ENCODE measurements at places on chromosomes 7 and 10. TPM values are rescaled to one million over a fixed set of nuclear protein-coding genes. Genes with fewer than 3 reads are reported as not detected.

HOXA6 gene
- not detected for total RNA-seq

ARHGEF35 gene
- 0.92 TPM for total RNA-seq

CC2D2B gene
- 4.7 TPM for total RNA-seq

LIMK1 gene
- 109 TPM for total RNA-seq

FKBP6 gene
- not detected for total RNA-seq

UBN2 gene
- 44.3 TPM for total RNA-seq

RARRES2 gene
- total RNA-seq, result 17.6 TPM

IKZF1 gene
- total RNA-seq, result 2.8 TPM

PFKFB3 gene
- total RNA-seq, result 95.8 TPM

MOGAT3 gene
- total RNA-seq, result 0.69 TPM

LEP gene
- total RNA-seq, result not detected

IL2RA gene
- not detected for total RNA-seq

ANKRD30A gene
- total RNA-seq, result 0.22 TPM

VIPR2 gene
- total RNA-seq, result 7.2 TPM

PON1 gene
- not detected for total RNA-seq

R3HCC1L gene
- 12.6 TPM for total RNA-seq

VPS37D gene
- total RNA-seq, result 8.8 TPM

TAC1 gene
- 6.5 TPM for total RNA-seq

ZNF804B gene
- 1.3 TPM for total RNA-seq

PRKAR2B gene
- 66.9 TPM for total RNA-seq

HYAL4 gene
- not detected for total RNA-seq

MYH16 gene
- not detected for total RNA-seq

NXPH1 gene
- 8.7 TPM for total RNA-seq

WDR86 gene
- total RNA-seq, result 8.5 TPM

HABP2 gene
- total RNA-seq, result 3.4 TPM

NAT16 gene
- total RNA-seq, result 0.31 TPM

RSPH10B2 gene
- total RNA-seq, result 0.20 TPM

OR2A1 gene
- total RNA-seq, result not detected

TAF3 gene
- total RNA-seq, result 12.2 TPM

ATOH7 gene
- not detected for total RNA-seq

SLC26A5 gene
- not detected for total RNA-seq

SEMA3E gene
- 19.8 TPM for total RNA-seq

HMX3 gene
- total RNA-seq, result not detected

GJD4 gene
- total RNA-seq, result 1.3 TPM

AKR1B15 gene
- not detected for total RNA-seq

UNCX gene
- not detected for total RNA-seq

CYP3A4 gene
- total RNA-seq, result not detected

C10orf62 gene
- total RNA-seq, result 1.6 TPM

NPVF gene
- not detected for total RNA-seq

TLX1 gene
- not detected for total RNA-seq

NEUROD6 gene
- 17.5 TPM for total RNA-seq

ABCF2 gene
- total RNA-seq, result 39.6 TPM
